ENCODE measurements at places on chromosomes 1 and 21.

DNA sequence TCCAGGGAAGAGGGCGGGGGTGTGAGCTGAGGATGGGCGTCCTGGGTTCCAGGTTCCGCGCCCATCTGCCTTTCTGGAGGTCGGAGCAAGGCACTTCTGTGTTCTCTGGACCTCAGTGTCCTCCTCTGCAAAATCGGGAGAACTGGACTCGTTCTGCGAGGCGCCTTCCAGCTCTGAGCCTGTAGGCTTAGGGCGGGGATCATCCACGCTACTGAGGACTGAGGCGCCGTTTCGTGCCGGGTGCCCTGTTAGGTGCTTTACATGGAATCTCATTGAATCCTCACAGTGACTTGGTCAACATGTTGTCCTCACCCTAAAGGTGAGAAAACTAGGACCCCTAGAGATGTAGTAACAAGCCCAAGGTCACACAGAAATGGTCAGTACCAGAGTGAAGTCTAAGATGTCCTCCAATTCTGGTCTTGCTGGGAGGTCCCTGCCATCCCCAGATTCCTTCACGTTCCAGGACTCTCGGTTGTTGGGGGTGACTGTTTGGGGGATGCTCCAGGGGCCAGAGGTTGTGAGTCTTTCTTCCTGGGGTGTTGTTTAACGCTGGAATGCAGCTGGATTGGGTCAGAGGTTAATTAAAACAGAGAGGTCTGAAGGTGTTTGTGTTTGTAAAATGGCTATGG lies 677 bp downstream of the PRKAA2 start:
- DNase-seq: no peak

DNA sequence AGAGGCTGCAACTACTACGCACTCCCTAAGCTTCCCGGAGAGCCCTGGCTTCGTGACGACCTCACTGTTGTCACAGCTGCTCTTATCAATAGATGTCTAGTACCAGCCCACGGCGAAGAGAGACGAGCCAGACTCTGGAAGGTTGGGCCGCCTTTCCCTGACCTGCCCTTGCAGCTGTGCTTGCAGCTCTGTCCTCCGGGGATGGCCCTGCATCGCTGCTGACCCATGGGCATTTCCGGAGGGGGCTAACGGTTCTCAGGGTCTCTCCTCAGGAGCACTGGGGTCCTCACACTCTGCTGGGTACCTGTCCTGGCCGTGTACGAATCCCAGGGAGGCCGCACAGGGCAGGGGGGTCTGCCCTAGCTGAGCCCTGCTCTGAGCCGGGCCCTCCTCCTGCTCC lies 93.8 kb upstream of the COL6A1 start:
- no peak for DNase-seq

- DNase-seq: no peak
These were observed 8.4 kb upstream of the RBM8A start for GRCh38 chr1:145935708-145936107.

DNA sequence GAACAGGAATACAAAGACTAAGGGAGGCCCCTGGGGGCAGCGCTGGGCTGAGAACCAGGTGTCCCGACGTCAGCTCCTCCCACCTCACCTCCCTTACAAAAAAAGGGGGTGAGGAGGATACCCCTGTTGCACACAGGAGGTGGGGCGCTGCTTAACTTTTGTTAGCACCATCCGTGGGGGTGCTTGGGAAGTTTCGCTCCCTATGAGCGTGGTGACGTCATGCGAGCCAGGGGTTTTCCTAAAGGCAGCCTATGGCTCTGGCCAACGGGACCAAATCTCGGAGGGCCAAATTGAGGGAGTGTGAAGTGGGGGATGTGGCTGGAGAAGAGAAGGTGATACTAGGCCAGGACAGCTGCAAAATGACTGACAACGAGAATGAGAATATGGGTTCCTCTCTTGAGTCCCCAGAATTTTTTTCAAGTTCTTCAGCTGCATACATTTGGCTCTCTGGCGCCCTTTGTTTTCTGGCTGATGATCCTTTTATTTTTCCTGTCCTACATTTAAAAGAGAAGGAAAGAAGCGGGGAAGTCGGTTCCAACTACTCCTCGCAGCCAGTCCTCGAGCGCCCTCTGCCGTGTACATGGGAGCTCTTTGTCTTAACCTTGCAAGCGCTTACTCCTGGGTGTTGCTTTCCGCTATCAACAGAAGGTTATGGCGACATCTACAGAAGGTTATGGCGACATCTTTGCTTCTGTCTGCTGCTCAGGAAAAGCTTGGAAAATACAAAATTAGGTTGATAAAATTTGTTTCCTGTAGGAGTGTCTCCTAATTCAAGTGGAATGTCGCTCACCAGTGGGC lies 48.0 kb upstream of the ZC3H11B start:
- DNase-seq: no peak

- DNase-seq: no peak
These were observed 10.8 kb downstream of the SLC45A3 start for GRCh38 chr1:205669341-205670149.

GRCh38 chr1:225652729-225653462 lies at the start of gene ENAH:
TSS of gene ENAH (minus strand) at chr1:225653123. CDS start at chr1:225652690, 433 bp downstream.
- peak; percentile 82 for DNase-seq

- no peak for DNase-seq
These were observed 45.3 kb downstream of the TARBP1 start for GRCh38 chr1:234433563-234434285.

- no peak for DNase-seq
These were observed 14.0 kb downstream of the KDM5B start for GRCh38 chr1:202794051-202794740.

DNA sequence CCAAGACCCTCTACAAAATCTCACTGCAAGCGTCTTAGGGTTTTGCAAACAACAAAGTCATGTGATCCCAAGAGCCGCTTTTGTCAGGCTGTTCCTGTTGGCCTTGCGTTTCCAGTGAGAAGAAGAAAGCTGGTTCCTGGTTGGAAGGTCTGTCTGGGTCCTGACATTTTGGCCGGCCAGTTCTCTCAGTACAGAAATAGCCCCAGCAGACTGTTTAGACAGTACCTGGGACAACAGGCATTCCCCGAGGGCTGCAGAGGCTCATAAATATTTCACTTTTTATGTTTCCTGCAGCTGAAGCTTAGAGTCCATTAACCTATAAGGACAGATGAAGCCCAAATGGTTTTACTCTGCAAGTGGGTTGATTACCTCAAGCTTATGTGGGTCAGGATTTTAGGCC lies 8.6 kb downstream of the GPR137B start:
- DNase-seq: no peak

DNA sequence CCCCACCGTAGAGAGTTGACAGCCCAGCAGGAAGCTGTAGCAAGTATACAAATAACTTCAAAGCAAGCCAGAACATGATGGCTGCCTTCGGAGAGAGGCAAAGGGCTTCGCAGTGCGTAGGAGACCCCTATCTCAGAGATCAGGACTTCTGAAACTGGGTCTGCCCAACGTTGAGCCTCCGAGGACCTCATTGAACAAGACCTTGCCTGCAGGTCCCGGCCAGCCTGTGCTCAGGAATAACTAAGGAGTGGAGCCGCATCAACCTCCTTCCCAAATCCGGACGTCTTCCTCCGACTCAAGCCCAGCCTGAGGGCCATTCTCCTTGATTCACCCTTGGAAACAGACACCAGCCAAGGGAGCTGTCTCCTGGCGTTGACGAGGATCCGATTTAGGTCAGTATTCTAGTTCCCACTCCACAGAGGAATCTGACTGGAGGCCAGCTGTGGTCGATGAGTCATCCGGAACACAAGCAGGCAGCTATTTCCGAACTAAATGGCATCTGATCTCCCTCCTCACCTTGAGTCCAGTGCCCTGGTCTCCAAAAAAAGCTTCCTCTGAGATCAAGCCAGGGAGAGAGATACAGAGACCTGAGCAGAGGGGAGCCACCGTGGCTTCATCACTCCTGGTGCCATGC lies 166.5 kb upstream of the COA6 start:
- DNase-seq: no peak

- no peak for DNase-seq
These were observed 7.0 kb upstream of the PSEN2 start for GRCh38 chr1:226863446-226863845.

DNA sequence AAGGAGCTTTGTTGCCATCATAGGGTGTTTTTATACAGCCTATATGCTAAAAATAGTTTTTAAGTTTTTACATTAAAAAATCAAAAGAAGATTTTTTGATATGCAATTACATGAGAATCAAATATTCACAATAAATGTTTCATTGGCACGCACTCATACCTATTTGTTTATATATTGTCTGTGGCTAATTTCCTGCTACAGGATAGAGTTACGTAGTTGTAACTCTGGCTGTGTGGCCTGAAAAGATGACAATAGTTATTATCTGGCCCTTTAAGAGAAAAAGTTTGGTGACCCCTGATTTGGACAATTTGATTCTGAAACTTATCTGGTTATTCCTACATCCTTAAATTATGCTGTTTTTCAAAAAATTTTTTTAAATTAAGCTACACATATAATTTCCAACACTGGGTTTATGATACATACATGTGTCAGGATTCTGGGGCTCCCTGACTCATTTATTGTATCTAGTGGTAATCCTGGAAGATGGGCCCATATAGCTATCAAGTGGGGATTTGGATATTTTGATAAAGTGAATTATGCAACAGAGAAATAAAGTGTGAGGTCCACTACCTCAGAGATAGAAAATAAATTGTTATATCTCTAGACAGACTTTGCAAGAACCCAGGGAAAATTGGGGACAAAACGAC lies 370.2 kb upstream of the LYPLAL1 start:
- no peak for DNase-seq

DNA sequence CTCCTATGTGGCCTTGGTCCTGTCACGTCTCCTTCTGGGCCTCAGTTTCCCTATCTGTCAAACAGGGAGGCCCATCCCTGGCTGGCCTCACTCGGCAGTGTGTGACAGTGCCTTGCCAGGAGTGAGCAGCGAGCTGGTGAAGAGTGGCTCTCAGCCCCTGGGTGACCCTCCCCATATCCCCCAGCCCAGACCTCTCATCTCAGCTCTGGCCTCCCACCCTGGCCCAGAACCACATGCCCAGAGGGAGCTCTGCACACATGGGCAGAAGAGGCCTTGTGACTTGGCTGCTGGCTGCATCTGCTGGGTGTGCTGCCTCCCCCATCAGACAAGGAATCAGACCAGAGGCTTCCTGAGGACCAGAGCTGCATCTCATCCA lies 19.5 kb upstream of the PADI1 start:
- no peak for DNase-seq

DNA sequence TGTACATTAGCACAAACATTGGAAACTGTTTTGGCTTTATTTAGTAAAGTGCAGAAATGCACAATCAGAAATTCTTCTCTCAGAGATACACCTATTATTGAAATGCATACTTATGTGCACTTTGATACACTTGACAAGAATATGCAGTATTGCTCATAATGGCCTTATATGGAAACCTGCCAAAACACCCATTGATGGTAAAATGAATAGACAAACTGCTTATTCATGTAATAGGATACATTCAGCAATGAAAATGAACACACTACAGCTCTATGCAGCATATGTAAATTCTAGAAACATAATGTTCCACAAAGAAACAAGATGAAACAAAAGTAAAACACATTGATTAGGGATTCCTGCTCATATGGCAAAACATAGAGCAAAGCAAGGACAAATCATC lies 223.9 kb downstream of the S1PR1 start:
- no peak for DNase-seq

GRCh38 chr1:147820761-147821297 lies 60.4 kb upstream of the GJA5 start:
- no peak for DNase-seq

DNA sequence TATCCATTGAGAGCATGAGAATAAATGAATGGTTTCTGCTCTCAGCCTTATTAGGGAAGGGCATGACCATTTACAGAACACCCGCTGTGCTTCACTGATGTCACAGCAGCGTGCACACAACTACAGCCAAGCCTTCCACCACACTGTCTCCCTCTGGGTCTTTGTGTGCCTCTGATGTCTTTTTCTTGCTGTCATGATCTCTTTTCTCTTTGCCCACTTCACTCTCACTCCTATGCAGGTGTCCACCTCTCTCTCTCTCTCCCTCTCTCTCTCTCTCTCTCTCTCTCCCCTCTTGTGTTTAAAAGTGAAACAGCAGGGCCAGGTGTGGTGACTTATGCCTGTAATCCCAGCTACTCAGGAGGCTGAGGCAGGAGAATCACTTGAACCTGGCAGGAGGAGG lies 232.5 kb upstream of the JUN start:
- no peak for DNase-seq

DNA sequence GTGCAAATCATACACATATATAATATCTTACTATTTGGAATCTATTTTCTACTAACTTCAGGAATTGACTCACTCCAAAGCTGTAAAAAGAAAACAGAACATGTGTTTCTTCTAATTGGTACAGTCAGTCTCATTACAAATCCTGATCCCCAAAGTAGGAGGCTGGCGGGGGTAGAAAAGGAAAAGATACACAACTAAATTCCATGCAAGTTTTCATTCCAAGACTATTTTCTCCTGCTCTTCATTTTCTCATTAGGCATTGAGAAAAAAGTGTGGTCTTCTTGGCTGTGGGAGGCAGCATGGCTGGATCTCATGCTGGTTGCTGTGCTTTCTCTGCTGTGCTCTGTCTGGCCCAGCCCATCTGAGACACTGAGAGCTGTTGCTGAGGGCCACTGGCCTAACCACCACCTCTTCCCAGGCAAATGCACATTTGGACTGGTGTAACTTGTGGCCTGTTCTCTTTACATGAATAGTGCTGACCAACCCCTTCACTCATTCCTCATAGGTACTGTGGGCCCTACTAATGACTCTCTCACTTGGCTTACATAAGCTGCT lies 1107.5 kb upstream of the B3GALT2 start:
- DNase-seq: no peak

- no peak for DNase-seq
These were observed 16.7 kb downstream of the ITPKB start for GRCh38 chr1:226722240-226722900.

GRCh38 chr1:196324345-196324744 lies 283.9 kb downstream of the KCNT2 start:
- no peak for DNase-seq

DNA sequence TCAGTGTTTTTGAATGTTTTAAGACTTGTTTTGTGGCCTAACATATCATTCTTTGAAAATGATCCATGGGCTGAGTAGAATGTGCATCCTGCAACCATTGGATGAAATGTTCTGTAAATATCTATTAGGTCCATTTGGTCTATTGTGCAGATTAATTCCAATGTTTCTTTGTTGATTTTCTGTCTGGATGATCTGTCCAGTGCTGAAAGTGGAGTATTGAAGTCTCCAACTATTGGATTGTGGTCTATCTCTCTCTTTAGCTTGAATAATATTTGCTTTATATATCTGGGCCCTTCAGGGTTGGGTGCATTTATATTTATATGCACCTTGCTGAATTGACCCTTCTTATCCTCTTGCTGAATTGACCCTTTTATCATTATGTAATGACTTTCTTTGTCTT lies 181.5 kb downstream of the DNAH14 start:
- no peak for DNase-seq

Data from DMS79 (cell line).